ENCODE measurements at places on chromosomes 6 and 20. TPM values are rescaled to one million over a fixed set of nuclear protein-coding genes. Genes with fewer than 3 reads are reported as not detected.

GRCh38 chr6:142297996-142298753 is 3.6 kb upstream of the ADGRG6 start:
- no peak for DNase-seq

DNA sequence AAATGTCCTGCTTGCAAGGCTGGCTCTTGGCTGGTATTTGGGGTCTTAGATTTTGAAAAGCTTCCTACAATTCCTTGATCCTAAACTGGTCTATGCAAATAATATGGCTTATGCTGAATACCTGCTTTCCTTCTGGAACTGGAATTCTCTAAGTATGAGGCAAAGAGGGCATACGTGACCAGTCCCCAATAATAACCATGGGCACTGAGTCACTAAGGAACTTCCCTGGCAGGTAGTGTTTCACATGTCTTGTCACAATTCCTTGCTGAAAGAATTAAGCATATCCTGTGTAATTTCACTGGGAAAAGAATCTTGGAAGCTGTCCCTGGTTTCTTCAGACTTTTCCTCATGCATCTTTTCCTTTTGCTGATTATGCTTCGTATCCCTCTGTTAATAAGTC is 106.5 kb downstream of the MMS22L start:
- DNase-seq: no peak

DNA sequence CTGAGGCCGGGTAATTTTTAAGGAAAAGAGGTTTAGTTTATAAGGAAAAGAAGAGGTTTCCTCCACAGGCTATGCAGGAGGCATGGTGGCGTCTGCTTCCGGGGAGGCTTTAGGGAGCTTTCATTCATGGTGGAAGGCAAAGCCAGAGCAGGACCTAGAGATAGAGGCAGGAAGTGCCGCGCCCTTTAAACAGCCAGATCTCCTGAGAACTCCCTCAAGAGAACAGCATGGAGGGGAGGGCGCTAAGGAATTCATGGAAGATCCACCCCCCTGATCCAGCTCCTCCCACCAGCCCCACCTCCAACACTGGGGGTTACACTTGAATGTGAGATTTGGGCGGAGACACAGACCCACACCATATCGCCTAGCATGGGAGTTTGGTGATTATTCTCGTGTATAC is 13.9 kb upstream of the DACT2 start:
- DNase-seq: no peak

The VNN1 gene
- polyA plus RNA-seq: 0.68 TPM

The CTSA gene
- polyA plus RNA-seq: 129 TPM

- no peak for DNase-seq
Observed at GRCh38 chr20:62275219-62275618, 27.6 kb upstream of the ADRM1 start.

Data from urinary bladder (tissue), 4 donors.